Fibroblast of the conjunctiva (primary cell): ENCODE measurements at places on chromosomes 5 and 9.

GRCh38 chr9:129726322-129727160 lies 26.3 kb downstream of the PTGES start:
- peak; percentile 69 for DNase-seq

DNA sequence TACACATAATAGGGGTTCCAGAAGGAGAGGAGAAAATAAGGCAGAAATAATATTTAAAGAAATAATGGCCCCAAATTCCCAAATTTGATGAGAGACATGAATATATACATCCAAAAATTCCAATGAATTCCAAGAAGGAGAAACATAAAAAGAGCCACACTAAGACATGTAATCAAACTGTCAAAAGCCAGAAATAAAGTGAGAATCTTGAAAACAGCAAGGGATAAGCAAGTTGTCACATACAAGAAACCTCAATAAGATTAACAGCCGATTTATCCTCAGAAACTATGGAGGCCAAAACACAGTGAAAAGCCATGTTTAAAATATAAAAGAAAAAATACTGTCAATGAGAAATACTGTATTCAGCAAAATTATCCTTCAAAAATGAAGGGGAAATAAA lies 14.5 kb downstream of the CATSPER3 start:
- DNase-seq: no peak

GRCh38 chr9:32424616-32425015 lies 40.2 kb downstream of the ACO1 start:
- DNase-seq: no peak

DNA sequence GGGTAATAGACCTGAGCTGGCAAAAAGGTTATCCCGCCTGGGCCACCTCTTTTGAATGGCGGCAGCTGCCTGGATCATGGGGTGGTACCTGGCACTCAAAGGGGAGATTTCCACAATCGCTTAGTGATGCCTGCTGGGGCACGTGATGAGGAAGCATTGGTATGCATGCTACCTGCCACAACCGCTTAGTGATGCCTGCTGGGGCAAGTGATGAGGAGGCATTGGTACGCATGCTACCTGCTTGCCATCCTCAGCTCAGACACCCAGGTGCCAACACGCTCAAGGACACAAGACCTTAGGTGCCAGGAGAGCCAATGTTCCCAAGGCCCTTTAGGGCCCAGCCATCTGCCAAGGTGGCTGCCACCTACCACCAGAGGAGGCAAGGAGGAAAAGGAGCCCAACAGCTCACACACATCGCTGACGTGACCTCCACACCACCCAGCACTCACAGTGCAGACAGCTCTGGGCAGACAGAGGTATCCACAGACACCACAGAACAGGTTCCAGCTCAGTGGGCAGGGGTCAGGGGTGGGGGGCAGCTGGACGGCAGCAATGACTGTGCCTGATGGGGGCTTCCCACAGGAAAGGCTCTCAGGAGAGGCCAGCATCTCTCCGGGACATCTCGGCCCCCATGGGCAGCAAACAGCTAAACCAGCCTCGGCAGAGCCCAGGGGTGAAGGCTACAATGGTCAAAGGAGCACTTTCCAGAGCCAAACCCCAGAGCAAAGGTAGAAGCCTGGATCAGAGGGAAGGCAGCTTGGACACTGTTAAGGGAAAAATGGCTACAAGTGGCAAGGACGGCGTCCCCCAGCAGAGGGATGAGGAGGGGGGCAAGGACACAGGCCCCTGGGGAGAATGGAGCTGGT lies 43.0 kb upstream of the SARDH start:
- DNase-seq: no peak

DNA sequence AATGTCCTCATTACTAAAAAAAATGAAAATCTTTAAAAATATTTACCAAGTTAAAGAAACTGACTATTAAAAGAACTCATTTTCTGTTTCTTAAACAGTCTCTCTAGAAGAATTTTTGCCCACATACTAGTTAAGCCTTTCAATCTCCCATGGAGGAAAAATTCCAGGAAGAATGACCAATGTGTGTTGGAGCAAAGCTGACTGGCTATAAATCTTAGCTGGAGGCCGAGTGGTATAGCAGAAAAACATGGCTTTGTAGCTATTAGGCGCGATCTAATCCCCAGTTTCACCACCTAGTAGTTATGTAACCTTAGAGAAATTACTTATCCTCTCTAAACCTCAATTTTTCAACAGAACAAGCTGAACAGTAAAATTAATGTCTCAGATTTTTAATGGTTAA lies 135.5 kb upstream of the PRLR start:
- DNase-seq: no peak

GRCh38 chr5:92374859-92375258 lies 991.7 kb upstream of the ARRDC3 start:
- no peak for DNase-seq

GRCh38 chr5:131289738-131290137 lies 25.9 kb downstream of the CDC42SE2 start:
- no peak for DNase-seq

GRCh38 chr5:140114341-140115185 lies 654 bp downstream of the PURA start:
- DNase-seq: peak; percentile 13

DNA sequence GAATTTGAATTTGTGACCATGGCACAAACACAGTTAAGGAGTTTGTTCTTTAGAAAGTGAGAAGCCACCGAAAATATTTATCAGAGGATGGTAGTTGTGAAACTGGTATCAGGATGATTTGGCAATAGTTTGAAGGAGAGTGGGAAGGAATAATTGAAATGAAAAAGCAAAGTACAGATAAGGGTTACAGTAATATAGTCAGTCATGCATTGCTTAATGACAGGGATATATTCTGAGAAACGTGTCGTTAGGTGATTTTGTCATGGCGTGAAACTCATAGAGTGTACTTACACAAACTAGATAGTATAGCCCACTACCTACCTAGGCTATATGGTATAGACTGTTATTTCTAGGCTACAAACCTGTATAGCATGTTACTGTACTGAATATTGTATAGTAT lies 84.2 kb downstream of the GPBP1 start:
- no peak for DNase-seq

DNA sequence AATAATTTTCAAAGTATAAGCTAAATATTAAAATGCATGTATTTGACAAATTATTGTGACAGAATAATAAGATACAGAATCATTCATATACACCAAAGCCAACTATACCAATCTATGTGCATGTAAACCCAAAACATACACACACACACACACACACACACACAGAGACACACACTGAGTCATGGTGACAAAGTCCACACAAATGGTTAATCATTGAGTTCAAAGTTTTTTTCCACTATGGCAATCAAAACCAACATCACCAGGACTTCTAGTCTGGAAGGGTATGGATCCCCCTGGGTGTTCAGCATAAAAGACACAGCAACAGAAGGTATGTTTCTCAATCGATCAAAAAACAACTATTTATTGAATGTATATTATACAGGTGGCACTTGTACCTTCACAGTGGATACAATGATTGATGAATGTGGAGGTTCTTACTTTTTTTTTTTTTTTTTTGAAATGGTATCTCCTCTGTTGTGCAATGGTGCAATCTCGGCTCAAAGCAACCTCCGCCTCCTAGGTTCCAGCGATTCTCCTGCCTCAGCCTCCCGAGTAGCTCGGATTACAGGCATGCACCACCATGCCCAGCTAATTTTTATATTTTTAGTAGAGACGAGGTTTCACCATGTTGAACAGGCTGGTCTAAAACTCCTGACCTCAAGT lies 137.0 kb downstream of the PDE4D start:
- DNase-seq: no peak

DNA sequence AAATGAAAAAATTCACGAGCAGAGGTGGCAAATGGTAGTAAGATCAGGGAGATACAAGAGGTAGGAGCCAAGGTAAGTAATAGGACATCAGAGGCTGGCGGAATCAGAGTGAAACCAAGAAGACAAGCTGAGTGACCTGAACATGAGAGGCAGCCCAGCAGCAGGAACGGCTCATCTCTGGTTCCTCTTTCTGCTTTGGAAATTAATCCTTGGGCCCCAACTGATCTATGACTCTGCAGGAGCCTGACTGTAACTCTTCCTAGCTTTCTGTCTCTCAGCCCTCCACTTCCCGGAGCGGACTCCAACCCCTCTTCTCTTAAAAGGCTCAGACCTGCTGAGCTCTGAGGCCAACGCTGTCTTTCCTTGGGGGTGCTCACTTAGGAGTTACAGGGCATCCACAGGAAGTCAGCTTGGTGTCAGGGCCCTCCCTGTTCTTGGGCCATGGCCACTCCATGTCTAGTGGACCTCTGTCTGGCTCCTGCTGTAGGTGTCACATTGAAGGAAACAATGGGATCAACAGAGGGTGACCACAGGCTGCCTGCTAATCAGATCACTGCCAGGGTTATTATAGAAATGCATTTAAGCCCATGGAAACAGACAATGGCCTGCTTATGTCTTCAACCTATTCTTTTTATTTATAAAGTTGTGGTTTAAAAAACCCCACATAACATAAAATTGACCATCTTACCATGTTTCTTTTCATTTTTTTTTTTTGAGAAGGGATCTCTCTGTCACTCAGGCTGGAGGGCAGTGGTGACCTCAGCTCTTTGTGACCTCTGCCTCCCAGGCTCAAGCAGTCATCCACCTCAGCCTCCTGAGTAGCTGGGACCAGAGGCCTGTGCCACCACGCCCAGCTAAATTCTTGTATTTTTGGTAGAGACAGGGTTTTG lies 22.5 kb upstream of the SHB start:
- no peak for DNase-seq

DNA sequence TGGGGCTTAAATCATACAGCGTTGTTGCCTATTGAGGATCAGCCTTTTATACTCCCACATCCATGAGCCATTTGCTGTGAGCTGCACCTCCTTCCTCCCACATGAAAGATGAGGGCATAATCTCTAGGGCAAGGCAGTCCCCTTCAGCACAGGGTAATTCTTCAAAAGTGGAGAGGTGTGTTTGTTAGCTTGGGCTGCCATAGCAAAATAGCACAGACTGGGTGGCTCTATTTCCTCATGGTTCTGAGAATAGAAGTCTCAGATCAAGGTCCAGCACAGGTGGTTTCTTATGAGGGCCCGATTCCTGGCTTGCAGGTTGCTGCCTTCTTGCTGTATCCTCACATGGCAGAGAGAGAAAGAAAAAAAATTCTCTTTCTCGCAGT lies 121.8 kb upstream of the SLC12A2 start:
- DNase-seq: no peak

- no peak for DNase-seq
Observed at GRCh38 chr9:7165331-7165975, 407.7 kb downstream of the KDM4C start.

DNA sequence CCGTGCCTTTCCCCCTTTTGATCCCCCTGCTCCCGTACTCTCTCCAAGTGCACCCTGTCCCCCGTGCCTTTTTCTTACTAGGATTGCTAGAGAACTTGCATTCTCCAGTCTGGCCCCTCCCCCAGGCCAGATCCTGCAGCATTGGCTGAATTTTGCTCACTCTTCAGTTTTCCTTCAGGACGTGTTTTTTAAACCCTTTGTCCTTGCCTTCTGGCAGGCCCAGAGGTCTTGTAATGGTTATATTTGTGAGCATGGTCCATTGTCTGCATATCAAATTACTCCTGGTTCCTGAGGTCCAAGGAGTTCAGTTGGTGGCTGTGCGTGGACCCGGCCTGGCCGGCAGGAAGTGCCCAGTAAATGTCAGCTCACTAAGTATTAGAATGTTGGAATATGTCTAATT lies 606 bp downstream of the TBC1D13 start:
- no peak for DNase-seq

DNA sequence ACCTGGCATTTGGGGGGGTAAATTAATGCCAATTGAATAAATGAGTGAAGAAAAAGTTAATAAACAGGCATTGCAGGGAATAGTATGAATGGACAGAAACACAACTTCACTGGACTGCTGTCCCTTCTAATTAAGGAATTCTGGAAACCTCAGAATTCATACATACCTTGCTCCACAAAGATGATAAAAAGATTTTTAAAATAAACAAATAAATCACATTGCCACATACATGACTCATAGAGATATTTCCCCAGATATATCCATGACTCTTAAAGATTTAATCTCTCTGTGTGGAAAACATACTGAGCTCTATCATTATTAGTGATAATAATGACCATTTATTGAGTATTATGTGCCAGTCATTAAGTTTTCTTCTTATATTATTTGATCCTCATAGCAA lies 469.0 kb upstream of the MEF2C start:
- DNase-seq: no peak

DNA sequence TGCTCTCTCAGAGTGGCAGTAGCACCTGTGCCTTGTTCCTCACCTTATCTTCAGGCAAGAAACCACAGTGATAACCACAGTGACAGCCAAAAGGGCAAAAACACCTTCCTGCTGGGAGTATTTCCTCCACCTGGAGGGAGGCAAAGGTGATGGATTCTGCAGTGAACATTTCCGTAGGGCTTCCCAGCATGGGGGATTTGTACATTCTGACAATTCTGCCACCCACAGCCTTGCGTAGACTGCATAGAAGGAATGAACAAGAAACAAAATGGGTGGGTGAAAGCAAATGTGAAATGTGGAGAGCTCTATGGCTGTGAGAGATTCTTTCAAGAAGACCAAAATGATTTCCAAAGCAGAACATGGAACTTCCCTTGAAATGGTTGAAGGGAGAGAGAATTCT lies 111.4 kb downstream of the ZNF462 start:
- no peak for DNase-seq

DNA sequence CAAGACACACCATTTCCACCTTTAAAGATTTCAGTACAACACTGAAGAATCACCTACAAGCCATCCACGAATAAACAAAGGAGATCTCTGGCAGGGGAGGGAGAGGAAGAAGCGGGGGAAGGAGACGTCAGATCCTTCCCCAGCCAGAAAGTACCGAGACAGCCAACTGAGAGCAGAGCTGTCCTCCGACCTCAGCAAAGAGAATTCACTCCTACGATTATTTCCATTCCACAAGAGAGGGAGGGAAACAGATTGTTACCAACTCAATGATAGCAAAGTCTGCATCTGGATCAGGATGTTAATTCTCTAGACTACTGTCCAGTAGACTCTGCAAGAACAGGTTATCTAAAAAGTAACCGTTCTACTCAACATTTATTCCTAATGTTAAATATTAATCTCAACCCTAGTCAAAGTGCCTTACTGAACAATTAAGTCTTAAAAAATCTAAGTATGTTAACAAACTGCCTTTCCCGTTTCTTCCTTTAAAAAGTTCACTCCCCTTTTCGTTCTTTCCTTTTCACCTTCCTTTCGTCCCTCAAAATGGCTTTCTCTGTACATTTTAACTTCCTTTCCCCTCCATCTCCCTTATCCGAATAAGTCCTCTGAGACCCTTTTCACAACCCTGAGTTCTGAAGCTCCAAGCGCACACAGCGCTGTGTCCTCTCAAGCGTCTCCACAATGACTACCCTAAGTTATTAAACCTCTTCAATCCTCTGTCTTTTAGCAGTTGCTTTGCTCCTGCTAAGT lies 1.4 kb downstream of the CHD1 start:
- no peak for DNase-seq

GRCh38 chr5:94830520-94830919 lies 212.1 kb downstream of the SLF1 start:
- DNase-seq: no peak

GRCh38 chr9:85224301-85224700 lies 517.5 kb downstream of the AGTPBP1 start:
- DNase-seq: no peak

DNA sequence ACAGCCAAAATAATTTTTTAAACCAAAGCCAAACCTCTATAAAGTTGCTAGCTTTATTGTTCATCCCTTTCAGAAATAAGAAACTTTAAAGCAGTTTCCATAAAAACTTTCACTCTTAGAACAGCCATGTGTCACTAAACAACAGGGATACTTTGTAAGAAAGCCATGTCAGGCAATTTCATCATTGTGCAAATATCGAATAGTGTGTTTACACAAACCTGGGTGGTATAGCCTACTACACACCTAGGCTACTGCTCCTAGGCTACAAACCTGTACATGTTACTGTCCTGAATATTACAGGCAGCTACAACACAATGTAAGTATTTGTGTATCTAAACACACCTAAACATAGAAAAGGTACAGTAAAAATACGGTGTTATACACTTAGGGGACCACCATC lies 59.9 kb downstream of the TLE1 start:
- no peak for DNase-seq
